Left renal pelvis (tissue), 4 donors: ENCODE measurements at places on chromosomes 12 and 14. TPM values are rescaled to one million over a fixed set of nuclear protein-coding genes. Genes with fewer than 3 reads are reported as not detected.

GARIN6 gene
- not detected for polyA plus RNA-seq

OR6C2 gene
- polyA plus RNA-seq, result not detected

PLXNC1 gene
- polyA plus RNA-seq, result 9.0 TPM

- DNase-seq, result no peak
Observed at GRCh38 chr12:101207086-101207780, 2.8 kb downstream of the SLC5A8 start.

DNA sequence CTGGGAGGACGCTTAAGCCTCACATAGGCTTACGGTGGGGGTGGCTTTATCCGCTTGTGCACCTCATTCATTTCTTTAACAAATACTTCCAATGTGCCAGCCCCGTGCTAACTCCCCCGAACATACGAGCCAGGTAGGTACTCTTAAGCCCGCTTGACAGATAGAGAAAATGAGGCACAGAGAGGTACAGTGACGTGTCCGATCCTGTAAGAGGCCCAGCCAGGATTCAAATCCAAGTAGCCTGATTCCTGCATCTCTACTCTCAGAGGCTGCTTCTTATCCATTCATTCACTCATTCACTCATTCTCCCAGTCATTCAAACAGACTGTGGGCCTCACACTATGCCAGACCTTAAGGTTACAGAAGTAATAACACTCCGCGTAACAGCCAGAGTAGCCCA is 477 bp downstream of the OAS3 start:
- no peak for DNase-seq

DNA sequence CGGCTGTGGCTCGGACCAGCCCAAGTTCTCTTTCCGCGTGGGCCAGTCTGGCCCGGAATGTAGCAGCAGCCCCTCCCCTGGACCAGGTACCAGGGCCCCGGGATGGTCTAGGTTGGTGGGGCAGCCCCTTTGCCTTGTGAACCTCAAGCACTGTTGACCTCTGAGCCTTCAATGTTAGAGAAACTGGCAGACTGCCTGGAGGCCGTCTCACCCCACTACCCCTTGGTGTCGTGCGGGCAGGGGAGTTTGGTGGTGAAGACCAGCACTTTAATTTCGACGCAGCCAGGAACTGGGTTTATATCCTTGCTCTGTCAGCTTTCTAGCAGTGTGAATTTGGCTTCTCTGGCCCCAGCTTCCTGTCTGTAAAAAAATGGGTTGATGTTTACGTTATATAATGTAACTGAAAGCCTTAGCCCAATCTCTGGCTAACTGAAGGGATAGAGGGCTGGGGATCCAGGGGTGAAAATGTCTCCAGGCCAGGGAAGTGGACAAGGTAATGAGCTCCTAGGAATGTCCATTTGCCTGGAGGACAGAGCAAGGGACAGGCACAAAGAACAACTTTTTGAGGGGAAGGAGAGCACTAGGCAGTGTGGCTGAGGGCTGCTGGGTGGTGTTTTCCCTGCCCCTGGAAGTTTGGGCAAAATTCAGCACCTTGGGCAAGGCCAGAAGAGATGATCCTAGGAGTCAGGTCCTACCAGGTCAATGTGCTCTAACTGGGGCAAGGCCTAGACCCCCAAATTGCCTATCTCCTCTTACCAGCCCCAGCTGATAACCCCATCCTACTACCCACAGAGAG is 11.4 kb downstream of the MCRS1 start:
- DNase-seq, result no peak

DNA sequence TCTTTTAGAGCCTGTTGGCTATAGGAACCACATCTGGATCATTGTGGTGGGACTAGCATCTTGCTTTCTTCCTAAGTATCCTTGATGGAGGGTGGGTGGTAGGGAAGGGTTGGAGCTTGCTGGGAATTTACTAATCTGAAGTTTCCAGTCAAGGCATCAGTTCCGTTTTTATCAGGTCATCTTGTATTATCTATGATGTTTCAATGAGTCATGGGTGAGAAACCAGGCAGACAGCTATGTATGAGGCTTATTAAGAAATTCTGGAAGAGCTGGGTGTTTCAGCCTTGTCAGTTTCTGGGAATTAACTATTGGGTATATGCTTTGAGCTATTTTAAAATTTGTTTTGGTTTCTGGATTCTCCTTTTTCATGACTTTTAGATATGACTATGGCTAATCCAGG is 11.3 kb downstream of the TSFM start:
- no peak for DNase-seq

- DNase-seq, result no peak
Observed at GRCh38 chr12:118330421-118331018, 42.2 kb downstream of the TAOK3 start.

DNA sequence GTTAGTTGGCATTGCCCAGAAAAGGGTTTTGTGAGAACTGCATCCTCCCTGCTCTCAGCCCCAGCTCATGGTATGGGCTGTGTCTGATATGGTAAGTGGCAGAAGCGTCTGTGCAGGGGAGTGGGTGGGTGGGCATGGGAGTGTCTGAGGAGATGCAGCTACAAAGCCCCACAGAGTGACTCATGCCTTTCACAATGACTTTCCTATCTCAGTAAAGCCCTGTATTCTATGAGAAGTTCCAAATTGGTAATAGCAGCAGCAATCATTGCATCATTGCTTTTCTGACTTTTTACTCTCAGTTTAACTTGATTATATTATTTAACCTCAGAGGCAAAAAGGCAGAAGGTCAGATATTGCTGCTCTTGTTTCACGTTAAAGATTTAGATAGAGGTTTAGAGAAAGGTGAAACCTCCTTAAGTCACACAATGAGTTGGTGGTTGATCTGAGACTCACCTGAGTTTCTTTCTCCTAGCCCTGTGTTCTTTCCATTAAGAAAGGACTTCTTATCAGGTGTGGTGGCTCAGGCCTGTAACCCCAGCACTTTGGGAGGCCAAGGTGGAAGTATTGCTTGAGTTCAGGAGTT is 171.7 kb downstream of the SLC5A8 start:
- no peak for DNase-seq

DNA sequence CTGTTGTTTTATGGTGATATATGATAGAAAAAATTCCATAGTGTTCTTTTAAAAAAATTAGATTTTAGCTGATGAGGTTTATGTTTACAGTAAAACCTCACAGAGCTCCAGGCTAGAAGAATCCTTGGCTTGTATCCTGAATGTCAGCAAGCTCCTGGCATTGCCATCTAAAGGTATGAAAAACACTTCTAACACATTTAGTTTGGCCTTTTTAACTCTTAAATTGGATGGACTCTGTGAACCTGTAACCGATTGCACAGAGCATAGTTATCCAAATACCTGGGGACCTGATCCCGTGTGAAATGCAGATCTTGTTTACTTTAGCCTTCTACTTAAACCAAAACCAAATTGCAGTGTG is 241.1 kb upstream of the DCN start:
- no peak for DNase-seq

DNA sequence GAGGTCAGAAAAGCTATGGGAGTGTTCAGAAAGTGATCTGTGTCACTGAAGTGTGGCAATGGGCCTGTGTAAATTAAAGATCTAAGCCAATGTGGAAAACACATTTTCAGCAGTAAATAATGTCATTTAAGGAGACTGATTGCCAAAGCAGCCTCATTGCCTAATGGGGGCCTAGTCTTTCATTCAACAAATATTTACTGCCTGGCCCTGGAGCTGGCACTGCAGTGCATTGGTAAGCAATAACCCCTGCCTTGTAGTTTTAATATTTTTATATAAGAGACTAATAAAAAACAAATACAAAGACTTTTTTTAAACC is 326.6 kb downstream of the BTG1 start:
- DNase-seq, result no peak
